NCI-H2107 (cell line): ENCODE measurements at places on chromosomes 11 and 22.

DNA sequence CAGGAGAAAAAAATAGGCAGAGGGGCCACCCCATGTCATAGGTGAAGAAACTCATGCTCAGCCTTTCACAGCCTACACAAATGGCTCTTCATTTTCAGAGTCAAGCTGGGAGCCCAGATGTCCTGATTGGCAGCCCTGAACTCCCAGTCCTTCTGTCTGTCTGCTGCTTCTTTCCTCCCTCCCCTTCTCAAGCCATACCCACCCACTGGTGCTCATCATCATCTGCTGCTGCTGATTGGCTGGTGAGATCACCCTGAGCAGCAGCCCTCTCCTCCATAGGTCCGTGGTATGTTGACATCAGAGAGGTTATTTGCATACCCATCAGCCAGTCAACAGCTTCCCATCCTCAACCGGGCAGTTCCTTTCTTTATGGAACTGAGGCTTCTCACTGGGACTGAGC lies 46.1 kb upstream of the PRDM11 start:
- no peak for DNase-seq

DNA sequence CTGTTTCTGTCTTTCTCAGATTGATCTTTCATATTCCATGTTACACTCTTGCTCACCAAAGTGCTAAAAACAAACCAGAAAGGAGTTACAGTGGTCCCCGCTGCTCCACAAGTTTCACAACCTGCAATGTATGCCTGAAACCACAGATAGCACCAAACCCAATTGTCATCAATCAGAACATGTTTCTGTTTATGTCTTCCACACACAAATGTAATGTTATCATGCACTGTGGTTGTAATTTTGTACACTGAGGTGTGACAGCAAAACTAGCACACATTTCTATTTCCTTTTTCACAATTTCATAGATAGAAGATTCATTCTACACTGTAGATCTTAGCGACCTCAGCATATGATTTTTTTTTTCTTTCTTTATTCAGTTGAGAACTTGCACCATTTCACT lies 1045.9 kb upstream of the RAG2 start:
- DNase-seq: no peak

- DNase-seq: no peak
Measured at GRCh38 chr11:65419460-65419771, 3.2 kb upstream of the NEAT1 start.

- DNase-seq: peak; percentile 37
Measured at GRCh38 chr11:59560290-59560701, 49.0 kb downstream of the OR4D9 start.

- no peak for DNase-seq
Measured at GRCh38 chr22:42154293-42155052, 23.9 kb upstream of the CYP2D6 start.
